ENCODE measurements at places on chromosomes 1 and 21.

DNA sequence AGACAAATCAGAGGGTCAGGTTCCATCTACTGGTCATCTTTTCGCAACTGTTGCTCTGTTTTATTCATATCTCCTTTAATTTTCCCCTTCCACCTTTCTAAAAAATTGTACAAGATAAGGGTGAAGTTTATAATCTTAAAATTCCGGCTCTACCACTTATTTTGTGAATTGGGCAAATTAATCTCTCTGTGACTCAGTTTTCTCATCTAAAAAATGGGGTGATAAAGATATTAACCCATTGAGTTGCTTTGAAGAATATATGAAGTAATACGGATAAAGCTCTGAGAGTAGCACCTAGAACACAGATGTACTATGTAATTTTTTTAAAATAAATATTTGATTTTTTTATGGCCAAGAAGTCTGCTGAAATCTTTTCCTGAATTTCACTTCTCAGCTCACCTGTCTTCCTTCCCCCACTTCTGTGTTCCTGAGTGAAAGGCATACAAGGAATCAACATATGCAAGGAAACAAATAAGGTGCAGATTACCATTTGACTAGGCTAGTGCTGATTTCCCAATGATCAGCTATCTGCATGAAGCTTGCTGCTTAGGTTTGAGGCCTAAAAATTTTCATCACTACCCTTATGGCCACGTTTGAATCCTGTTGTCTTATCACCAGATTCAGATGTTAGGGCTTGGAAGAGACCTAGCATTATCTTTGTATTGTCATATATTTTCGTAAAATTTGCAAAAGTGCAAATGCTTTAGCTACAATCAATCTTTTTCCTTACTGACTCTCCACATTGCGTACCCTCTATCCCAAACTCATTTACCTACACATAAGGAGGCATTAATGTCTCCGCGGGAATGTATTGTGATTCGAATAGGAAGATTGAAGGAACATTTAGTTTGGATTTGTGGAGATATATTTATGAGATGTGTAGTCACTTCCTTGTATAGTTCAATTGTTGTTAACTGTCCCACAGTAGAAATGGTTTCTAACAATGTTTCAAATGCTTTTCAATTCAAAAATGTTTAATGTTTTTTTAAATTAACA, 718.3 kb upstream of the PTBP2 start:
- DNase-seq, result no peak

GRCh38 chr1:27025718-27026117, 13.1 kb upstream of the TENT5B start:
- no peak for DNase-seq

GRCh38 chr1:46043458-46044017, 88.9 kb downstream of the PIK3R3 start:
- no peak for DNase-seq

DNA sequence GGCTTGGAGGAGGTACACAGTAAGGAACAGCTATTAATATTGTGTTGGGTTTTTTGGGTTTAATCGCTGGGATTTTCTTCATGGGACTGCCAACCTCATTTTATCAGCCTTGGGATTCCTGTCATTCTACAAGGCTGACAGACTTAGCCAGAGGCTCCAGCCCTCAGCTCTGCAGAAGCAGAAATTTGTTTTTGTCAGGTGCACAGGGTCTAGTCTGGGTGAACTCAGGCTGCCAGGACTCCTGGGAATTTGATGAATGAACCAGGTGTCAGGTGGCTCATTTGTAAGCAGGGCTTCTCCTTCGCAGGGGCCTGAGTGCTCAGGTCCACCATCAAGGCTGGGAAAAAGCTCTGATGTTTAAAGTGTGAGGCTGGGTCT, 11.5 kb upstream of the ZNF362 start:
- DNase-seq, result no peak

All from activated CD8-positive, alpha-beta memory T cell treated with anti-CD3 and anti-CD28 coated beads, Interleukin-2, amount 50 U/mL, for 48 hours (primary cell).